Right lung (tissue), 10 donors: ENCODE measurements at places on chromosomes 7 and 10.

- DNase-seq, result no peak
These were observed 18.8 kb downstream of the NRF1 start for GRCh38 chr7:129630341-129630740.

DNA sequence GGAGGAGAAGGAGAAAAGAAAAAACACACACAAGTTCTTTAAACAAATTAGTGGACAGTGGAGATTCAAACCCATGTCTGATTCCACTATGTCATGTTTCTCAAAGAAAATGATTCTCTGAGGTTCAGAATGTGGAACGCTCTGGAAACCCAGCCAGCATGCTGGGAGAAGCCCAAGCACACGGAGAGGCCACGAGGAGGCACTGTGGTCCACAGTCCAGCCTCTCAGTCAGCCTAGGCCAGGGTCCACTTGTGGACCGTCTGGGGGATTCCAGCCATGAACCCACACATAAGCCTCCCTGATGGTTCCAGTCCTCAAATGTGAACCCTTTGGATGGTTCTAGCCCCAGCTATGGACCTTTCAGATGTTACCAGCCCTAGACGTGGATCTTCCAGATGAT is 73.4 kb downstream of the CAV1 start:
- DNase-seq, result no peak

- peak; percentile 12 for DNase-seq
These were observed 674 bp downstream of the MRPS24 start for GRCh38 chr7:43868681-43869005.

- no peak for DNase-seq
These were observed 183.3 kb downstream of the PTN start for GRCh38 chr7:137160236-137160635.

DNA sequence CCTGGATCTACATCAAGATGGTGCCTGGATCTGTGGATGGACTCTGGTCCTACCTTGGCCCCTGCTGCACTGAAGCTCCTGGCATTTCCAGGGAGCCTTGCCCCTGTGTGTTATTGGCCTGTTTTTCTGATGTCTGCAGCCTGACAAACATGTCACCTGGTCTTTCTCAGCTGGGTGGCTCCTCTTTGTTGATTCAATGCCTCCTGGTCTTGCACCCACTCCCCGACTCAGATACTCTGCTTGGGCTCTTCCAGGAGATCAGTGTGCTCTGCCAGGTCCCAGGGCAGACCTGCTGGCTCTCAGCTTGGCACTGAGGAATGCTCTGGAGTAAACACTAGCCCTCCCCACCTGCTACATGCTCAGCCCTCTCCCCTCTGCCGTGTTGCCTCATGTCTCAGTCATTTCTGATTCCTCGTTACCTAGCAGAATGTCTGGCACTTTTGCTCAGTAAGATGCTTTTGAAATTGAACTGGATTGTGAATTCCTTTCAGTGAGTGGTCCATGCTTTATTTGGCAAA is 253.3 kb upstream of the BMPER start:
- DNase-seq, result no peak

DNA sequence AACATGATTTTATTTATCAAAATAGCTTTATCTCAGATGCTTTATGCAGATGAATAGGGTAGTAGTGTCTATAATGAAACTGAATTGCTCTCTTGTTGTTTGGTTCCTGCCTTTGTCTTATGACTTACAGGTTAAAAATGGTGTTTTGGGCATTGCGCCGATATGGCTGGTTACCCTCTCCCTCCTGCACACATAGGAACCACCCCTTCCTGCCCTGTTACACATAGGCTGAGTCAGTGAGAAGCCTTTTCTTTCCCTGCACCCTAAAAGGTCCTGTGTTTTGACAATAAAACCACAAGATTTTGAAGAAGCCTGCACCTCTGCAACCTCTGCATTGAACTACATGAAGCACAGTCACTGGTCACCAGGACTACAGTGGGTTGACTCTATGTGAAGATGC is 655.8 kb upstream of the ANKRD30A start:
- DNase-seq, result no peak

- no peak for DNase-seq
These were observed 15.2 kb upstream of the GALNTL5 start for GRCh38 chr7:151941009-151941408.

GRCh38 chr10:118034791-118035261 is 11.9 kb downstream of the RAB11FIP2 start:
- no peak for DNase-seq

DNA sequence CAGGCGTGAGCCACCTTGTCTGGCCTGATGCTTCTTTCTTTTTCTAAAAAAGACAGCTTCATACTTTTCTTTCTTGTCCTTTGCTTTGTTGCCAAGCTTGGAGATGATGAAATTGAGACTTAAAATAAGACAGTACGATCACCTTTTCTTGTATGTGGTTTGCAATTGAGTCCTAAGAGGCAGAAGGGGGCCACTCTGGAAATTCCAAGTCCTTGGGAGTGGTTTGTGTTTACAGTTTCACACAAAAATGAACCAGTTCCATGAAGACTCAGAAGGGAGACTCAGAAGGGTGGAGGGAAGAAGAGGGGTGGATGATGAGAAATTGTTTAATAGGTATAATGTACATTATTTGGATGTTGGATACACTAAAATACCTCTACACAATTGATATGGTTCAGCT is 70.7 kb upstream of the TNS3 start:
- DNase-seq, result no peak

DNA sequence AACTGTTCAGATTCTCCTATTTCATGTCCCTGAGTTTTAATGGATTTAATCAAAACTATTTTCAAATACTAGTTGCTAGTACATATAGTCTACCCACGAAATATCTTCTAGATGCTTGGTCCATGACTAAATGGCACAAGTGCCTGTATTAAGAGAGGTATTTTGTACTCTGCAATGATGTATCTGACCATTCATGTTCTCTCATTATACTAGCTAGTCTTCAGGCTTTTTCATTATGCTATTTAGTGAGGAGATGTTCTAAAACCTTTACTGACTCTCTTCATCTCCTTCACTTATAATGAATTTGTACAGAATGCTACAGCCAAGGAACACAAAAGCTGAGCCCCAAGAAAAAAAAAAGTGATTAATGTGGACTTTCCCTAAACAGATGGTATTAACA is 222.5 kb downstream of the AHR start:
- no peak for DNase-seq
